ENCODE measurements at places on chromosomes 7 and 10.

DNA sequence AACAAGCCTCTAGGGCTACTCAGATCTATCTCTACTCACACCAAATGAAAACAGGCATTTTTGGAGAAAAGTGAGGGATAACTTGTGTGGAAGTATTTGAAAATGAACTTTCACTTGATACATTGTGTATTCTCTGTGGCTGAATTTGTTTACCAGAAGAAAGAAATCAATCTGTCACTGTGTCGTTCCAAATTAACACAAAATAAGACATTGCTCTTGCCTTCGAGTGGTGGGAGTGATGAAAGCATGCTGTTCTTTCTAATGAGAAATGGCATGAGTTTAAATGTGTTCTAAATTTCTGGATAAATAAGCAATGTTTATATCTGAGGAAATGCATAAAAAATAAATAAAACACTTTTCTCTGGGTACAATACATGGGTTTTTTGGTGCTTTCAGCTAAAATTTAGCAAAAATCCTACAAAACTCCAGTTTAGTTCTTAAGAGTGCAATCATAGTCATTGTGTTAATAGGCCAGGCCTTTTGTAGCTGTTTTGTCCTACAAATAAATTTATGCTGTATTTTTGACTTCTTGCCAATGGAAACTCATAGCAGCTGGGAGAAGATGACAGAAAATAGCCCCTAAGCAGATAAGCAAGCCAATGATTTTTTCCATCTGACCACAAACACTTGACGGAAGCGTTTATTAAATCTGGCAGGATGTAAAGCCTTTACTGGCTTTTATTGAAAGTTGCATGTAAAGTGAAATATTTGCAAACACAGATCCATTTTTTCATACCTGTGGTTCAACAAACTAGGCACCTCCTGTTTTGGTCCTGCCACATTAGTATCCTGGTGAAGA lies 1064.1 kb upstream of the GHITM start:
- DNase-seq, result no peak

DNA sequence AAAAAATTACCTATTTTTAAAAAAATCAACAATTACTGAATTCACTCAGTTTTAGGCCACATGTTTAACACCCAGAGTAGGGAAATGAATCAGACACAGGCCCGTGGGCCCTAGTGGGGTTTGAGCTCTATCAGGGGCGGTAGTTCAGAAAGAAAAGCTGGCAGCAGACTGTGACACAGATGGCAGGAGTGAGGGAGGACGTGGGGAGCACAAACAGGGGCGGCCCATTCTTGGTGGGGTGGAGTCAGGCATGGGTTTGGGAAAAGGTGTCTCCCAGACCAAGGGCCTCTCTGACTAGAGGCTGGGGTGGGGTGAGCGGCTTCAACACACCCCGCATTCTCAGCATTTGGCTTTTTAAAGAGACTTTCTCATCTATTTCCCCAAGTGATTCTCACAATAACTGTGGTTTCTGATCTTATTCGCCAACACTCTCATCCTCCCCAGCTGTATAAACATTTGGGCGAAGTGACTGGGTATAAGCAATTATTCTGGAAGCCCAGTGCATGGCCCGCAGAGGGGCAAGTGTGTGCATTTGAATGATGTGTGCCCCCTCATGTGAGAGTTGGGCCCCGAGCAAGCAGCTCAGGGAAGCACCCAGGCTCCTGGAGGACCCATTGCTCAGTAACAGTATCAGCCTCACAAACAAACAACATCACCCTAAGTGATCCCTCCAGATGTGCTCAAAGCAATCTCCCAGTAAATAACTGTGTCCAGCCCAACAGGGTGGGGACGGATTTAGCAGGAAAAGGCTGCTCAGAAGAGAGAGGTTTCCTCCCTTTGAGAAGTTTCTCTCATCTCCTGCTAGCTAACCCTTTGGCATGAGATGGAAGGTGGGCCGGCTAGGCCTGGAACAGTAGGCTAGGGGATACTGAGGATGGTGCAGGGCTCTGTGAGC lies 437.6 kb upstream of the ZMIZ1 start:
- no peak for DNase-seq

DNA sequence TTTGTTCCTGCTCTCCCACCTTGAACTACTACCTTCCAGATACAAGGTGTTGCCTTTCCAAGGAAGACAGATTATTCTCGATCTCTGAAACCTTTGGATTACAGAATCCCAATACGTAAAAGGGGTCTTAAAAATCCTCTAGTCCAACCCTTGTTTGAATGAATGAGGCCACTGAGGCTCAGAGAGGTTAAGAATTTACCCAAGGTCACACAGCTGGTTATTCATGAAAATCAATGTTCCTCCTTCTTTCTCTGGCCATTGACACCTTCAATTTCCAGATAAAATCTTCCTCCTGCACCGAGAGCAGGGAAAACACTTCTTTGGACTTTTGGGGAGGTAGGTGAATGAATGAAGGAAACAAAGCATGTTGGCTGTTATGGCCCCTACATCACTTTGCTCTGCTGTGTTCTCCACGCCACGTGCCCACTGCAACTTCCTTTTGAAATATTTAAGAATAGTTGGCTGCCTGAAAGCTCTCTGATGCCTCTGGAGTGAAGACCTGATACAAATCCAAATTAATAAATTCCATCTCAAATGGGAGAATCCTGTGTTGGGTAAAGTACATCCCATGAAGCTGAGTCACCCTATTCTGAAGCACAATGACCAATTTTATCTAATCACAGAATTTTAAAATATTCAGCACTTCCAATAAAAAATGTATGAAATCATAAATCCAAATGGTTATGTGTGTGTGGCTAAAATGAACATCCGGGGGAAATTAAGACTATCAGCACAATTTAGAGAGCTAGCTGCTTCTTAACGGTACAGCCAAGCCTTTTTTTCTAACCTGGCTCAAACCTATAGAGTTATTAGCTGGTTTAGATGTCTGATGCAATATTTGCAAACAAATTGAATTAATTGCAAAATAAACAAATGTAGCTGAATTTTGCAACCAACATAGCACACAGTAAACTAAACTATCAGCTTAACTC lies 7.3 kb downstream of the SVIL start:
- DNase-seq, result no peak

DNA sequence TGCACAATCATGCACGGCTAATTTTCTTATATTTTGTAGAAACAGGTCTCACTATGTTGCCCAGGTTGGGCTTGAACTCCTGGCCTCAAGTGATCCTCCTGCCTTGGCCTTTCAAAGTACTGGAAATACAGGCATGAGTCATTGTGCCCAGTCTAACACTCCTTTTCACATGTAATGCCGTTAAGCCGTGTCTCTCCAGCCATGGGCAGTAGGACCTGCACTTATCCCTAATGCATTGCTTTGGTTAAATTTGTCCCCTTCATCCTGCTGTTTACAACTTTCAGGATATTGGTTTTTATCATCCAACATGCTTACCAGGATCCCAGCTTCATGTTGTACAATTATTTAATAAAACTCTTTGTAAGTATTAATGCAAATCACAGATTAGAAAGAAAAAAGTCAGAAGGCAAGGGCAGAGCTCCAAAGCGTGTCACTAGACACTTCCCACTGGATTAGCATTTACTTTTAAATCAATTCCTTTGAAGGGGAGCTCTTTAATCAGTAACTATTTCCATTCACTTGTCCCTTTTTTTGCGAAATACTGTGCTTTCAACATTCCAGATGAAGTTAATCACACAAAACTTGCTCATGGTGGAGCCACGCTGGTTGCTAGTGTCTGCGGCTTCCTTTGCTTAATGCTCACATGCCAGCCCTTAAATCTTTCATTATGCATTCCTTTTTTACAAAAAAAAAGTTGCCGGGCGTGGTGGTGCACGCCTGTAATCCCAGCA lies 256.0 kb upstream of the AUTS2 start:
- no peak for DNase-seq

- DNase-seq, result no peak
These were observed 20.0 kb downstream of the VSIR start for GRCh38 chr10:71753091-71753959.

GRCh38 chr7:1883834-1884582 lies 213.9 kb downstream of the ELFN1 start:
- DNase-seq, result no peak

DNA sequence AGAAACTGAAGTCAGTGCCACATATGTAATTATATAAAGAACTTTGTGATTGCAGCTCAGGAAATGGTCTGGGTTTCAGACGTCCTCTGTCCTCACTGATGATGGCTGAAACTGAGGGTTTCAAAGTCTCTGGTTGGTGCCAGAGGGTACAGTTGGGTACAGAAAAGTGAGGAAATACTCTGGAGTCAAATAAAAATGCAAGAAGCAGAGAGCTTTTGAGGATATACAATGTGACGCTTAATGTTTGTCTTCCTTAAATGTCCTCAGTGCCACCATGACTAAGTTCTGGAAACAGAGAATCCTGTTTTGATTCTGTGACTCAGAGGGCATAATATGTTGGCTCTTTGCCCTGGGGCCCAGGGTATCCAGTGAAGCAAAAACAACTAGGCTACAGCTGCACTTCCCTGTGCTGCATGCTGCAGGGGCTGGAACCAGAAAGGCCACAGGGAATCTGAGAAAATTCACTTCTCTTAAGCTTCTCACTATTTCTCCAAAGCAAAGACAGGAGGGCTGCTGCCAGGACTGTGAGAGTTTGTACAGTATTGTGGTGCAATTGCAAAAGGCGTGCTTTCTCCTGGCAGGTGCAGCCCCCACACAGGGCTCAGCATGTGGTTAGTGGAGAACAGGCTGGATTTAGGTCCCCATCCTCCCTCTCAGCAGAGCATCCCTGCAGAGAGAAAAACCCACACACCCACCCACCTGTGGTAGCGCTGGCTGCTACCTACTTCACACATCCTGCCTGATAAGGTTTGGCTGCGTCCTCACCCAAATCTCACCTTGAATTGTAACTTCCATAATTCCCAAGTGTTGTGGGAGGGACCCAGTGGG lies 169.5 kb upstream of the SVIL start:
- no peak for DNase-seq

- peak; percentile 78 for DNase-seq
These were observed 49.1 kb upstream of the ELN start for GRCh38 chr7:73978661-73979563.

GRCh38 chr7:36129048-36129534 lies 24.0 kb upstream of the EEPD1 start:
- no peak for DNase-seq

Measured in NCI-H187 (cell line).